Endodermal cell (in vitro differentiated cells): ENCODE measurements at places on chromosomes 5 and 9.
A peak's percentile ranks its signal among the peaks of the same experiment; 100 is the strongest.

- DNase-seq: no peak
Measured at GRCh38 chr5:170190436-170191134, 42.2 kb upstream of the C5orf58 start.

GRCh38 chr5:176578391-176578808 lies 29.3 kb downstream of the CDHR2 start:
- DNase-seq: peak; percentile 96

GRCh38 chr5:137370096-137371071 lies 128.7 kb downstream of the SPOCK1 start:
- DNase-seq: no peak

DNA sequence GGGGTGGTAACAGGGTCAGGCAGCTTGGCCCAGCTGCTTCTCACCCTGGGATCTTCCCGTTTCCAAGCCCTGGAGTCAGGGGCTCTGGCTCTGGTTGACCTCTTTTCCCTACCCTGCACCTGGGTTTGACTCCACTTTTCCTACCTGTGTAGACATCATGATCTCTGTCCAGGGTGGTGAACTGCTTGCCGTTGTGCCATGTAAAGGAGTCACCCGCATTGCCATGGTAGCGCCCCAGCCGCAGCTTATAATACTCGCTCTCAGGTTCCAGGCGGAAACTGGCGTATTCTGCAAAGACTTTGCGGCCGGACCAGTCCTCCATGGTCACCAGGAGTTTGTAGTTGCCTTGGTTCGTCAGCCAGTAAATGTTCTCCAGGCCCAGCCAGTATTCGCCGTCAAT lies 30.9 kb downstream of the ANGPTL2 start:
- peak; percentile 31 for DNase-seq

GRCh38 chr5:142097681-142098080 lies 10.9 kb upstream of the NDFIP1 start:
- no peak for DNase-seq
